Osteoblast (primary cell): ENCODE measurements at places on chromosomes 6 and 20. TPM values are rescaled to one million over a fixed set of nuclear protein-coding genes. Genes with fewer than 3 reads are reported as not detected.
A peak's percentile ranks its signal among the peaks of the same experiment; 100 is the strongest.

DNA sequence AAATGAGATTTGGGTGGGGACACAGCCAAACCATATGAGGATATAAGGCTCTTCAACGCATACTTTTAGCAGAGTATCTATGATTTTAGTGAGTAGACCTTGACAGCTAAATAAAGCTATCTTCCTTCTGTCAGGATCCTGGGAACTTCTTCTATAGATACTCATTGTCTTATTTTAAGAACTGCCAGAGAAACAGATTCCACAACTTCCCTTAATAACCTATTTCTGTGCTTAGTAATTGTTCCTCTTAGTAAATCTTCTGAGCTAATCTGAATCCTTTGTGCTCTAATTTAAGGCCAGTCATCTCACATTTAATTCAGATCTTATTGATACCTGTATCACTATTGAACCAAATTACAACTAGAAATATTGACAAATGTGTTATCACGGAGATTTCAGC, 64.0 kb upstream of the CEP85L start:
- peaks cover 19% of the 10 kb centered on the region for H3K4me1 ChIP-seq
- no peak overlapping the region for H3K27ac ChIP-seq
- H3K36me3 ChIP-seq = no peaks in the 10 kb centered on the region
- no peaks in the 10 kb centered on the region for H3K27me3 ChIP-seq
- no peak for DNase-seq

DNA sequence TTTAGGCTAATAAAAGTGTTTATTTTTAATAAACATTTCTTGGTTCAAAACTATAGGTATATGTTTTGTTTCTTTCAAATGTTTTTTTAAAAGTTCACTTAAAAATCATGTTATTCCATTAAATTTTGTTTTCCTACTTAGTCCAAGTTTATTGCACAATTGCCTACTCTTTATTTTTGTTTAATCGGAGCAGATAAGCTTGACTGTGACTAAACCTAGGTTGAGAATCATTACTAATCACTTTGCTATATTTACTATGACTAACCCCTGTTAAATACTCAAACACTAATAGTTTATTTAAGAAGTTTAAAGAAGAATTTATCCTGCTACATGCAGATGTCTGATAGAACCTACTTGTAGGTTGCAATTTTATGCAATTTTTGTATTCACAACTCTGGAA, 18.8 kb downstream of the MAP3K4 start:
- H3K4me3 ChIP-seq = no peak overlapping the region
- peaks cover 27% of the 10 kb centered on the region for H3K4me1 ChIP-seq
- peak overlapping the region; percentile 64 for H3K27ac ChIP-seq
- no peak for DNase-seq

- H3K36me3 ChIP-seq = peaks cover 15% of the 10 kb centered on the region
- no peak overlapping the region for H3K4me3 ChIP-seq
- no peak overlapping the region for H3K27ac ChIP-seq
- H3K4me1 ChIP-seq = peaks cover 8% of the 10 kb centered on the region
These were observed 20.5 kb downstream of the SPAG4 start for GRCh38 chr20:35636095-35636494.

DNA sequence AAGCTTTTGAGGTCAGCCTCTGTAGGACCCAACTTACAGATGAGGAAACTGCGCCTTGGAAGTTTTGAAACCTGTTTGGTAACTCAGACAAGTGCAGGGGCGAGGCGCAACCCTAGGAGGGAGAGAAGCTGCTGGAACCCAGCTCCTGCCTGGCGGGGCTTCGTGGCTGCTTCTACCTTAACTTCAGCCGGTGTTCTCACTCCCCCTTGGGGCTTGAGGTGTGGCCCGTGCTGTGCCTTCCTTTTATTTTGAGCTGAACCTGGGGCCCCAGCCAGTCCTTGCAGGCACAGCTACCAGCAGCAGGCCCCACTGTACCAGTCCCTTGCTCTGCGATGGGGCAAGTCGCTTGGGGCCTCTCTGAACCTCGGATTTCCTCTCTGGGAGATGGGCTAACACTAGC, 12.0 kb downstream of the RBM38 start:
- no peak overlapping the region for H3K4me3 ChIP-seq
- no peak for DNase-seq
- H3K27ac ChIP-seq = no peak overlapping the region

- no peaks in the 10 kb centered on the region for H3K36me3 ChIP-seq
- no peaks in the 10 kb centered on the region for H3K27me3 ChIP-seq
- H3K4me1 ChIP-seq = no peaks in the 10 kb centered on the region
- no peak for DNase-seq
- H3K27ac ChIP-seq = no peak overlapping the region
These were observed 13.8 kb downstream of the MMP24 start for GRCh38 chr20:35240083-35240810.

DNA sequence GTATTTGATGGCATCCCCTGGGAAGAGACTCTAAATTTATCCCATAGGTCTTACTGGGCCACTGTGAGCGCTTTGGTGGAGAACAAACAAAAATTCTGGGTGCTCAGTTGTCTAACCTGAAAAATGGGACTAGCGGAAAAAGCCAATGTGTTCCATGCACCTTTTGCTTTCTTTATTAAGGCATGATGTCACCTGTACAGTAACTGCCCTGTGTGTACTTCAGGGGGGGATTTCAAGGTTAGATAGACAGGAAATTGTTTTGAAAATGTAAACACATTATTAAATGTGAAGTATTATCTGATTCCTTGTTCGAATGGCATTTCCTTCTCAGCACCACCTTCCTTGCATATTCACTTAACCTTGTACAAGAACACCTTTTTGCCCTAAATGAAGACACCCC, 1.2 kb upstream of the EDN1 start:
- peaks cover 30% of the 10 kb centered on the region for H3K4me1 ChIP-seq
- H3K27ac ChIP-seq = no peak overlapping the region
- DNase-seq = no peak
- no peak overlapping the region for H3K4me3 ChIP-seq
- no peaks in the 10 kb centered on the region for H3K27me3 ChIP-seq

GRCh38 chr6:146666909-146667308, 68.1 kb downstream of the ADGB start:
- H3K36me3 ChIP-seq = no peaks in the 10 kb centered on the region
- no peak overlapping the region for H3K4me3 ChIP-seq
- no peak overlapping the region for H3K27ac ChIP-seq
- no peaks in the 10 kb centered on the region for H3K27me3 ChIP-seq

ATP9A gene
- total RNA-seq = 46.0 and 48.9 TPM in 2 replicates

MCCD1 gene
- total RNA-seq = not detected in 2 replicates

SIRPG gene
- total RNA-seq = not detected in 2 replicates
